Stimulated activated CD4-positive, alpha-beta T cell treated with anti-CD3 and anti-CD28 coated beads, TNF-alpha, amount 100 ng/mL, for 48 hours (primary cell): ENCODE measurements at places on chromosomes 5 and 9.

DNA sequence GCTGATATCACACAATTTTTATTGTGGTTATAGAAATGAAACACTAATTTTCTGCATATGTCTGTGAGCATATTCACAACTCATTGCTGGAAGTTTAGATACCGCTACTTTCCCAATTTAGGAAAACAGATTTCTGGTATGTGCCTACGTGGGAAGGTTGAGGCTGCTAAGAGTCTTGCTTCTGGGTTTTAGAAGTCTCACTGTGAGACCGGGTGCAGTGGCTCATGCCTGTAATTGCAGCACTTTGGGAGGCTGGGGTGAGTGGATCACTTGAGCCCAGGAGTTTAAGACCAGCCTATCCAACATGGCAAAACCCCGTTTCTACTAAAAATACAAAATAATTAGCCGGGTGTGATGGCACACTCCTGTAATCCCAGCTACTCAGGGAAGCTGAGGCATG is 39.6 kb downstream of the UBAP1 start:
- DNase-seq: no peak

- DNase-seq: no peak
Measured at GRCh38 chr5:172802567-172803176, 31.4 kb upstream of the ERGIC1 start.

DNA sequence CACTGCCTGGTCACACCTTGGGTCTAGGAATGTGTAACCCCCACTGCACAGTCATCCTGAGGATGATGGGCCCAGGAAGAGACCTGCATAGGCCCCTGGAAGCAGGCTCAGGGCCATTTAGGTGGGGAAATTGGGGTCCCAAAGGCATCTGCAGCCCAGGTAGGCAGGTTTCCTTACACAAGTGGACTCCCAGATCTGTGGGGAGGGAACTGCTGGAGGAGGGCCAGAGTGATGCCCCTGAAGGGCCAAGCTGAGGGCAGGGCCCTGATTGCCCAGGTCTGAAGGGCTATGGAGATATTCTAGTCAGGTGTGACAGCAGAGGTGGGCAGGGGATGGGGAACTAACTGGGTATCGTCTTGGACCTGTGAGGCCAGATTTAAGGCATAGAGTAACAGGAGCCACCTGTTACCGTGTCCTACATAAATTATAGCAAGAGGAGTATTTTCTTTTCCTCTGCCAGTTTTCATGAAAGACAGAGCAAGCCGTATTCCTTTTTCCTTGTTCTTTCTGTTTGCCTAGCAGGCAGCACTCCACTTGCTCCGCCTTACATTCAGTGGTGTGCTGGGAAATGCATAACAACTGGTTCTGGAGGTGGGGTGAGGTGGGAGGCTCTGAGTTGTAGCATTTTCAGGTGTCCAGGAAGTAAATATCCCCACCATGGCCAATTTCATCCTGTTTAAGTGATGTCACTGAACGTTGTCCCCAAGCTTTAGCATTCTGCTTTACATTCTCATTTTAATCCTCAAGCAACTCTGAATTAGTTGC is 41.3 kb downstream of the PPARGC1B start:
- no peak for DNase-seq

- no peak for DNase-seq
Measured at GRCh38 chr5:112308608-112309007, 110.5 kb downstream of the EPB41L4A start.

DNA sequence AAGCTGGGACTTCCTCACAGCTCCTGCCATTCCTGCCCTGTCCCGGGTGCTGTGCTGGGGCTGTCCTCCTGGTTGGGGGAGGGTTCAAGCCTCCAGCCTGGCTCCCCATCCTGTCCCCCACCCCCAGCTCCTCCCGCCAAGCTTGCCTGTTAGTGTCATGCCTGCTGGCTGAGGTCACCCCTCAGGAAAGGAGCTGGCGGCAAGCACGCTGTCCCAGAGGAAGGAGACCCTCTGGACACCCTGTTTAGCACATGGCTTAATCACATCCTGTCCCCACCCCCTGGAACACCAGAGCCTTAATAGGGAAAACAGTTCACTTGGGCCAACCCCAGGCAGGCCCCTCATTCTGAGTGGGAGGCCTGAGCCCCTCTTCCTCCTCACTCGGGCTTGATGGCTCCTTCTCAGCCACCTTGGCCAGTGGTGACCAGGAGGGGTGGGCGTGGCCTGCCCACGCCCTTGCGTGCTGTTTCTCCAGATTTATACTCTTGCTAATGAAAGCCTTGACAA is 9.2 kb upstream of the PHYHD1 start:
- no peak for DNase-seq

- no peak for DNase-seq
Measured at GRCh38 chr5:66958201-66958979, 238.2 kb downstream of the CD180 start.

- peak; percentile 77 for DNase-seq
Measured at GRCh38 chr9:137095664-137096517, 9.1 kb downstream of the MAN1B1 start.

- DNase-seq: no peak
Measured at GRCh38 chr5:171419688-171420430, 412 bp downstream of the FGF18 start.

DNA sequence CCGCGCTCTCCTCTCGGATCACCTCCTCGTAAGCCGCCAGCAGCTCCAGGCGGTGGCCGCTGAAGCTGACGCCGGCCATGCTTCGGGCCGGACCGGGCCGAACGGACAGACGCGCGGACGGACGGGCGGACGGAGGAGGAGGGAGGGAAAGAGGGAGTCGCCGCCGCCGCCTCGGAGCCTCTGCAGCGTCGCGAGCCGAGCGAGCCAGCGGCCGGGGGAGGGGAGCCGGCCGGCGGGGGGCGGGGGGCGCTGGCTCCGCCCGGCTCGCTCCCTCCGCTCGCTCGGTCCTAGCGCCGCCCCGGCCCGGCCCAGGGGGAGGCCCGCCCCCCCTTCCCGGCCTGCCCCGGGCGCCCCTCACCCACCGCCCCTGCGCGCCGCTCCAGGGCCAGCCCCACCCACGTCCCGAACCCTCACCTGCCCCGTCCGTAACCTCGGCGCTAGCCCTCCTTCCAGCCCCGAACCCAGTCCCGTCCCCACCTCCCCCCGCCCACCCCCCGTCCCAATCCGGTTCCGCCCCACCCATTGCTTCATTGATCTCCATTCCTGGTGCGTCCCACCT is at the start of gene DBN1:
Gene DBN1, minus strand, starts transcription at position 192 of the 559 bp plus-strand sequence. Its CDS starts 113 bp downstream, at position 79.
- DNase-seq: no peak

DNA sequence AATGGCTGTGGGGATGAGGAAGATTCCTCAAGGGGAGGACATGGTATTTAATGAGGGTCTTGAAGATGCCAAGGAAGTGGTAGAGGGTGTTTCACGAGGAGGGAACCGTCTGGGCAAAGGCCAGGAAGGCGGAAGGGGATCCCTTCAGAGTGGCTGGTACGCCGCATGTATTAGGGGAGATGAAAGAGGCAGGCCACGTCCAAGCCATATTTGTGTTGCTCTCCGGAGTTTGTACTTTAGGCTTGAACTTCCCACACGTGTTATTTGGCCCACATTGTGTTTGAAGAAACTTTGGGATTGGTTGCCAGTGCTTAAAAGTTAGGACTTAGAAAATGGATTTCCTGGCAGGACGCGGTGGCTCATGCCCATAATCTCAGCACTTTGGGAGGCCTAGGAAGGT is 1.2 kb downstream of the FXN start:
- DNase-seq: no peak

DNA sequence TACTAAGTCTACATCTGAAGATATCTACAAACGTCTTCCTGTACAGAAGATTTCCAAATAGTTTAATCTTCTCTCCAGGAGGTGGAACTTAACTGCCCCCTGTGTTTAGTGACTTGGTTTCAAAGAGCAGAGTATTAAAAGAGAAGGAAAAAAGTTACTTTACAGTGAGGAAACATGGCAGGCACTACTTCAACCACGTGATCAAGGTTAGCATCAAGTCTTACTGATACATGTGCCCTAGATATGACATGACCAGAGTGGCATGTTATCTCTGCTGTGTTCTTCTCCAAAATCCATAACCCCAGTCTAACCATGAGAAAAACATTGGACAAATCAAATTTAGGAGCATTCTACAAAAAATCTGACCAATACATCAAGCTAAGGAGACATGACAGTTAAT is 125.8 kb downstream of the ADAMTS12 start:
- DNase-seq: no peak

- DNase-seq: no peak
Measured at GRCh38 chr9:37745970-37746369, 7.6 kb upstream of the TRMT10B start.

DNA sequence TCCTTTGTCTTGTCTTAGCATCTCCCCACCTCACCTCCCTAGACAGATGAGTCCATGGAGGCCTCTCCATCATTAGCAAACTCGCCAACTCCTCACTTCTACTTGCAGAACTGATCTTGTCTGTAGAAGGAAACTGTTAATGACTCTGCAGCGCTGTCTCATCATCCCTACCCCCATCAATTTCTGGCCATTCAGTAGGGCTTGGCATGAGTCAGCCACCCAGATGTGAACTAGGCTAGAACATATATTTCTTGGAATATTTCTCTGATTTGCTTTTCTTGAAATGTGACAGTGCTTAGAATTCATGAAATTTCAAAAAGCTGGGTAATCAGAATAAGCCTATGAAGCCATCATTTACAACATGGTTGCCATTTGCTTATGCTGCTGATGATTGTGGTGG is 1125.0 kb upstream of the DMAC1 start:
- DNase-seq: no peak

- DNase-seq: no peak
Measured at GRCh38 chr5:89071941-89072331, 189.0 kb upstream of the MEF2C start.

DNA sequence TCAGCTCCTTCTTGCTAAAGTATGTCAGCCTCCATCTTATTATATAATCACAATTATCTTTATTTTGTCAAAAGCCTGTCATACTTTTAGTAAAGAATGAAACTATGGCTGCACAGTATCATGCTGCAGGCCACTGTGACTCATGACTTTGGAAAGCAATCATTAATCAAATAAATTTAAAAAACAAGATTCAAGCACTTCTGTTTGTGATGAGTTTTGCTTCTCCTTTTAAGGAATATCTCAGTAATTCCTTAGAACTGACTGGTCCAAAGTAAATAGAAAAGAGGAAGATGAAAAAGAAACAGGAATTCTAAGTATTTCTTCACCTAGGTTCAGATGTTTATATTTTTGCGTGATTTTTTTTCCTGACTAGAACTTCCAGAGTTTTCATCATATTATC is 83.1 kb downstream of the EDIL3 start:
- no peak for DNase-seq

DNA sequence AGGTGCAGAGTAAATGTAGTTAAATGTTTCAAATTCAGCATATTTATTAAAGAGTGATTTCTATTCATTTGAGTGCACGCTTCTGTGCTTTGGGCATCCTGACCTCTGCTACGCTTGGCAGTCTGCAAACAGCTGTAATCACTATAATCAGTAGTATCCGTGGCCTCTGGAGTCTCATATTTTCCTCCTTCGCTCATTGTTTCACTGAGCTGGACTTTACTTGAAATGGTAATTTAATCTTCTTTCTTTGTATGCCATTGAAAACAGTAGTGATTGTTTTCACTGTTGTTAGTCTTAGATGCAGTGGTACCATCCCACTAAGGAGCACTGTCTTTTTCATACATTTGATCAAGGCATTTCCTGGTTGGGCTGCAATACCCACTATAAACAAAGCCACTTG is 43.5 kb upstream of the CAVIN4 start:
- no peak for DNase-seq

DNA sequence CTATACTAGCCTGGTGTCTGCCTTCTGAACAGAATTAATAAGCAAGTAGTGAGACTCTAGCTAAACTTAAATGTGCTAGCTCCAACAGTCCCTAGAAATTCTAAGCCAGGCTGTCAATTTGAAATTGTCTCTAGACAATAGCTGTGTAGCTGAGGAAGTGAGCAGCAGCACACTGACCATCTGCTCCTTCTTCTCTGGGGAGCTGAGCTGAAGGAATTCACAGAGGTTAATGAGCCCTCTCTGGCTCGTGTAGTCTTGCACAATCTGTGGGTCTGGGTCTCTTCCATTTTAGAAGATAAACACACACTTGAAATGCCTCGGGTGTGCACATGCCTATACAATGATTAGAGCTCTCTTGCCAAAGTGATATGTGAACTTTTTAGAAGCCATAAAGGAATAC is 63.5 kb upstream of the BARX1 start:
- no peak for DNase-seq

- no peak for DNase-seq
Measured at GRCh38 chr5:127518319-127518621, 830 bp downstream of the PRRC1 start.

DNA sequence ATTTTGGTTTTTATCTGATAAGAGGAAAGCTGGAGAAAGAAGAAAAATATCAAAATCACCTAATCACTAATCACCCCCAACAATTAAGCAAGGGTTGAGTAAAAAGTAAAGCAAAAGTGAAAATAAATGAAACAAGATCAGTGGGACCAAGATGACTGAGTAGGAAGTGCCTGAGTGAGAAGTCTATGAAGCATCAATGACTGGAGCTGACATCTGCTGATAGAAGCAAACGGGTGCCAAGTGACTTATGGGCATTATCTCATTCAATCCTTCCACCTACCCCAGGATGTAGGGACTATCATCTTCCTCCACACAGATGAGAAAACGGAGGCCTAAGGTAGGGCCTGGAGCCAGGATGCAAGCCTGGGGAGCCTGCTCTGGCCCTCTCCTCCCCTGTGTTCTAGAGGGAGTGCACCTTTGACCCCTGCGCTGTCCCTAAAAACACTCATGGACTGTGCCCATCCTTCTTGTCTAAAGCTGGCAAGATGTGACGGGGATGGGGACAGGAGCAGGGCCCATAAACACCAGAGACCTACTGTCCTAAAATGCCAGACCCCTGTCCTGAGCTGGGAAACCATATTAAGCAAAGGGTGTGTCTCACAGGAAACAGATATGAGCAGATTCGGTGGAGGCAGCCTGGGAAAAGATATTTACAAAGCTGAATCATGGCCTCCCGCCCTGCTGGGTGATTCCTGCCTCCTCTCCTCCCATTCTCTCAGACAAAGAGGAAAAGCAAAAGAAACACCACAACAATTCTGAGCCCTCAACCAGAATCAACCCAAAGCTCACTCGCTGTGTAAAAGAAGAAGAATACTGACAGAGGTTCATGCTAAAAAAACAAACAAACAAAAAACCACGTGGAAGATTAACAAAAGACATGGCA is 116.0 kb downstream of the AUH start:
- no peak for DNase-seq
